Stimulated activated CD8-positive, alpha-beta memory T cell treated with anti-CD3 and anti-CD28 coated beads, Interleukin-4, amount 100 ng/mL, for 4 hours (primary cell): ENCODE measurements at places on chromosomes 2 and 18.

- DNase-seq = no peak
Measured at GRCh38 chr18:2918761-2919550, 72.2 kb downstream of the EMILIN2 start.

DNA sequence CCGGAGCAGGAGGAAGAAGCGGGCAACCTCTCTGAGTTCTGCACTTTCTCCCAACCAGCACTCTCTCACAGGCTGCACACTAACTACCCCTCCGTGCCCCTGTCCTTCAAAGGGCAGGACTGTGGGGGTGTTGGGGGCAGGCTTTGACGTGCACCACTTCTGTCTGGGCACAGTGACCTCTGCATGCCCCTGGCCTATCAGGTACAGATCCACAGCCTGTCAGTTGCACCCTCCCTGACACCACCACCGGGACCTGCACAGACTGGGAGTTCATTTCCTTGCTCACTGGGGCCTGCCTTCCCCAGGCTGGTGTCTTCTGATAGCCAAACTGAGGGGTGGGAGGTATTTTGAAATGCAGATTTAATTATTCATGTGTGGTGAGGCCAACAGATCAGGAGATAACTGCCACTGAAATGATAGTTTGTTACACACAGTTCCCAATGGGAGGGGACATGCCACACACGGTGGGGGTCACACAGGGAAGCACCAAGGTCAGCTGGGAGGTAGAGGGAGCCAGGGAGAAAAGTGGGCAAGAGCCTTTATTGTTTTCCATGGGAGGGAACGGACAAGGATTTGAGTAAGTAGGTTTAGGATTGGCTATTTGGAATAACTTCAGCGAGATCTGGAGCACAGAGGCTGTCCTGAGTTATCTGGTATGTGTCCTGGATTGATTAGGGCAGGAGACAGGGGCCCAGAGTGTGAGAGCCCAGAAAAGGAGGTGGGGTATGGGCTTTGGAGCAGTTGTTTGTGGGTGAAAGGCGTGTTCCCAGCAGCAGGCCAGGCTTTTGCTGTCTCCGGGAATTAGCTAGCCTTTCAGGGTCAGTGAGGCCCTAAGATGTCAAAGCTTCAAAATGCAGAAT, 251.6 kb downstream of the AFF3 start:
- DNase-seq = no peak

- DNase-seq = no peak
Measured at GRCh38 chr2:64362562-64363026, 91.4 kb upstream of the LGALSL start.

DNA sequence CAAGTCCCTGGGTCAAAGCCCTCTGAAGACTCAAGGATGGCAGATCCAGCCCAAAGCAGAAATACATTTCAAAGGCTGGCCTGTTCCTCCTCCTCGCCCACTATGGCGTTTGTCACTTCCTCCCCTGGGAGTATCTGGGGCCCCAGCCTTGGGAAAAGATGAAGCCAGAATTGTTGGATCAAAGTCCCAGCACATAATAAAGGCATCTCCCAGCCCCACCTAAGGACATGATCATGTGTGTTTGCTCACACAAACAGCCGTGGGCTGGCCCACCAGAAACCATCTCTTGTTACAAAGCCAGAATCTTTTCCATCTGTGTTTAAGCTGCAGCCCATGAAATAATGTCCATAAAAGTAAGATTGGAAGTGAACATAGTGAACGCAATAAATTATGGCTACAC, 50.1 kb upstream of the HAAO start:
- no peak for DNase-seq

GRCh38 chr2:15061268-15061667, 428.8 kb downstream of the LRATD1 start:
- DNase-seq = no peak

DNA sequence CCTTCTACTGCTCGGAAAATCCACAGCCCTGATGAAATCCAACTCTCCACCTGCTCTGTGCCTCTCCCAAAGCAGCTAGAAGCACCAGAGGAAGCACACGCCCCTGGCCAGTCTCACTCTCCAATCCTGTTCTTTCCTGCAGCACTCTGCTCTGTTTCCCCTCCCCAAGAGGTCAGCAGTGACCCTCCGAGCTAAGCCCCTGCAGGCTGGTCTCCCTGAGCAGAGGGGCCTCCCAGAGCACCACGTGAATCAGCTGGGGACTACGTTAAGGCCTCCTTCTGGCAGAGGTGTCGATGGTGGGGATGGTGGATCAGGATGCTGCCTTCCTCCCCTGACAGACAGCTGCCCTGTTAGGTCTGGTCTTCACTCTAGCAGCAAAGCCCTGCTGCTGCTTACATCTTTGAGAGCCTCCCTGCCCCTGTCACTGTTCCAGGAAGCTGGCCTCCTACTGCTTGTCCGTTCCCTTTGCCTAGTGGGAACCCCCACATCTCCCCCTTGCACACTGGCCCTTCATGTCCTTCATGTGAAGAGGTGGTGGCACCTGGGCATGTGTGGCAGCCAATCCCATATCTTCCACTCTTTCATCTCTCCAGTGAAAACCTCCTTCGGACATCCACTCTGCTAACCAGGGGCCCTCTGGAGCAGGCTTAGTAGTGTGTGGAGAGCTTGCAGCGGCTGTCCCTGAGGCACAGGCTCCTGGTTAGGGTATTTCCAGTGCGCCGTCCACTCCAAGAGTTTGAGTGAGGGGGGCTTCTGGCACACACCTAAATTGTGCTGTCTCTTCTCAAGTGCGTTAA, 307.5 kb upstream of the HS6ST1 start:
- no peak for DNase-seq

- DNase-seq = no peak
Measured at GRCh38 chr2:156320486-156321098, 11.9 kb downstream of the NR4A2 start.

- no peak for DNase-seq
Measured at GRCh38 chr18:8835521-8835953, 130.2 kb downstream of the MTCL1 start.

DNA sequence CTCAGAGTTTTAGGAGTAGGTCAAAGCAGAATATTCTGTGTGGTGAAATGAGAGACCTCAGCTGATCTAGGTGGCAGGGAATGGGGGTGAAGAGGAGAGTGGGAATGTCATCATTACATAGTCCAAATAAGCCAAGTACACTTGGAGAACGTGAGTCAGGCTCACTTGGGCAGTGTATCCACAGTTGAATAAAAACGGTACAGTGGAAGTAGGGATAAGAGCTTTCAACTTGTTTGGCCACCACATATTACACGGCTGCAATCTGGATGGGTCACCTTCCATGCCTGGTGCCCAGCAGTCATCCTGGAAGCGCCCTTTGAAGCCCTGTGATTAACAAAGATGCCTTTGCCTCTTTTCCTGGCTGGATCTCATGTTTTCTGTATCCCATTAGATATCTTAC, 28.6 kb downstream of the MIB1 start:
- no peak for DNase-seq

GRCh38 chr2:102350137-102350793, 5.3 kb upstream of the IL18R1 start:
- DNase-seq = no peak

GRCh38 chr2:117714110-117714509, 100.4 kb upstream of the DDX18 start:
- no peak for DNase-seq

DNA sequence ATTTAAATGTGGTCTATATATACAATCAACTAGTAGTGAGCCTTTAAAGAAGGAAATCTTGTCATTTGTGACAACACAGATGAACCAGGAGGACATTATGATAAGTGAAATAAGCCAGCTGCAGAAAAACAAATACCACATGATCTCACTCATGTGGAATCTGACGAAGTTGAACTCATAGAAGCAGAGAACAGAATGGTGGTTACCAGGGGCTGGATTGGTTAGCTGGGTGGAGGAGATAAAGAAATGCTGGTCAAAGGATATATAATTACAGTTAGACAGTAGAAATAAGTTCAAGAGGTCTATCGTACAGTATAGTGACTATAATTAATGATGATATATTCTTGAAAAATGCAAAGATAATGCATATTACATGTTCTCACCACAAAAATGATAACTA, 267.9 kb downstream of the FBXO15 start:
- no peak for DNase-seq

DNA sequence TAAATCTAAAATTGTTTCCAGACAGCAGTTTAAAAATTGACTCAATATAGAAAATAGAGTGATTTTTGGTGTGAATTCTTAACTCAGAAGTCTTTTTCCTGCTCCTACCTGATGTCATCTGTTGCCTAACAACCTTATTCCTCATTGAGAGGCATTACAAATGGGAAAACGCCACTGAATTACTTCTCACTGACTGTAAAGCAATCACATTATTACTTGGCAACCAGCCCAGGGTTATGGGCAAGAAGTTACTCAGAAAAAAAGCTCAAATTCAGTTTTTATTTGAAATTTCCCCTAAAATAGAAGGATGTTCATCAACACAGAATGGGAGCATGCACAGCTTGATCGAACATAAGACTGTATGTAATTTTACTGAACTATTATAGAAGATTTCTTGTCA, 201.8 kb upstream of the GULP1 start:
- DNase-seq = no peak

DNA sequence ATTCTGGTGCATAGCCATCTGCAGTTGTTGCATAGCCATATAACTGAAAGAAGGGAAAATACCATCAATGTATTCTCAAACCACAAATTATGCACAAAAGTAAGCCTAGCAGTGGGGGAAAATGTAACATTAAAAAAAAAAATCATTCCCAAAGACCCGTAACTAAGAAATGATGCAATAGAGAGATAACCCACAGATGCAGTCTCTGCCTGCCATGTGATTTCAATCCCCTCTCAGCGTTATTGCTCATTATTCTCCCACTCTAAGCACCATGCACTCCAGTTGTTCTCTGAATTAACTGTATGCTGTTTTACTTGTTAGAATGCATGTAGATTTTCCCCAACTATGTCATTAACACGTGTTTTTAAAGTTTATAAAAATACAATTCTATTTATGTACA, 14.1 kb downstream of the DSC1 start:
- DNase-seq = no peak

DNA sequence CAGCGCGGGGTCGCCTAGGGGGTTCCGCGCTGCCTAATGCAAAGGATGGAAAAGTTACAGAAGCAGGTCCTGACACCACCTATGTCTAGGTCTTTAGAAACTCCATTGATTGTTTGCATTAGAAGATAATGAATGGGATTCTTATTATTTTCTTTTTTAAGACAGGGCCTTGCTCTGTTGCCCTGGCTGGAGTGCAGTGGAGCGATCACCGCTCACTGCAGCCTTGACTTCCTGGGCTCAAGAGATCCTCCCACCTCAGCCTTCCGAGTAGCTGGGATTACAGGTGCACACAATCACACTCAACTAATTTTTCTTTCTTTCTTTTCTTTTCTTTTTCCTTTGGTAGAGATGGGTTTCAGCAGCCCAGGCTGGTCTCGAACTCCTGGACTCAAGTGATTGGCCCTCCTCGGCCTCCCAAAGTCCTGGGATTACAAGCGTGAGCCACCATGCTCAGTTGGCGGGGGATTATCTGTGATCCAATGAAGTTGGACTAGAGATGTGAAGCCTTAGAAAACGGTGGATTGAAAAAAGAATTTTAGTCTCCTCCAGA, 761 bp upstream of the IDH1 start:
- no peak for DNase-seq

DNA sequence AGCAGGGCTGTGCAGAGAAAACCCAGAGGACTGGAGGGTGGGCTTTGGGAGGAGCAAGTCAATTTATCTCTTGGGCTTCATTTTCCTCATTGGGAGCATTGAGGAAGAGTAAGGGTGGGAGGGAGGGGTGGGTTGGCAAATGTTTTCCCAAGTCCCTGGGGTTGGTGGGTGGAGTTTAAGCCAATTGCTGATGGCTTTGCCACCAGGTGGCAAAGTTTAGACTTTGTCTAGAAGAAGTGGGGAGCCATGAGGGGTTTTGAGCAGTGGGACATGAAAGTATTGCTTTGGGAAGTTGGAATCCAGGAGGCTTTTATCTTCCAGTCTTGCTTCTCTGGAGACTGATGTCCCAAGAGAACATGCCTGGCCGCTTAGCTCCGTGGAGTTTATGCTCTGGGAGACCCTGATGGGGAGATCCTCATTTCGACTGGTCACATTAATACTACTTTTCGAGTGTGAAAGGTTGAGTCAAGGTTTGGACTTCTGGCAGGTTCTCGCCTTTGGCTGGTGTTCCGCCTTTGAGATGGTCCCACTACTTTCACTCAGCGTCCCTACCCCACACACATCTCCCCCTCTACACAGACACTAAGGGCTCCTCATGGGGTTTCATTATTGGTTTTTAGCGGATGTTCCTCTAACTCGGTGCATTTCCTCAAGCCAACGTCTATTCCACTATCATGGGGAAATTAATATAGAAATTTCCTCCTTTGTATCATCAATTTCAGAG, 126.7 kb downstream of the PRKCE start:
- no peak for DNase-seq

- DNase-seq = no peak
Measured at GRCh38 chr18:80046011-80046410, 11.8 kb downstream of the RBFA start.

- DNase-seq = no peak
Measured at GRCh38 chr2:234797566-234798250, 154.1 kb upstream of the SH3BP4 start.

DNA sequence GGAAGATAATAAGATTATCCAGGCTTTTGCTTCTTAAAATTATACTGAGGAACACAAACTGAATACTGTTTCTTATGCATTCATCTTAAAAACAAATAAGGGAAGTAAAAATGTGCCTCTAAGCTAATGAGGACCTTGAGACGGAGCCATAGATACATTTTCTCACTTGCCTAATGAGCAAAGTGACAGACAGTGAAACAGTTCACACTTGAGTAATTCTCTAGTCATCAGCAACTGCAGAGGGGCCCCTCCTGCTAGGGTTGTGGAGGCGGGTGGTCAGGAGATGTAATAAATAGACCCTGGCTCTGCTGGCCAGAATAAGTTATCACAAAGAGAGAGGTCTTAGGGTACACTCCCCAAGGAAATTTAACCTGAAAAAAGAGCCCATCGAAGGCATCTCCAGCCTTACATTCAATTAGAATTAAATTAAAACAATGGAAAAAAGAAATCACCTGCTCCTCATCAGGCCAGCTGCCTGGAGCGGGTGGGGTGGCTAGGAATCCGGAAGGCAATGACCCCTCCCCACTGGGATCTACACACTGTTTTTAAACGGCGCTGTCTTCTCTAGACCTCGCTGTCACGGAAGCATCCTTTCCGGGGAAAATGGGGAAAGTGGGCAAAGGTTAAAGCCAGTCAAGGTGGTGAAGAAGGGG, 32.6 kb upstream of the INSIG2 start:
- DNase-seq = no peak

GRCh38 chr2:195514365-195514764, 142.7 kb upstream of the SLC39A10 start:
- no peak for DNase-seq

- DNase-seq = no peak
Measured at GRCh38 chr2:106701203-106702022, 184.6 kb downstream of the ST6GAL2 start.

DNA sequence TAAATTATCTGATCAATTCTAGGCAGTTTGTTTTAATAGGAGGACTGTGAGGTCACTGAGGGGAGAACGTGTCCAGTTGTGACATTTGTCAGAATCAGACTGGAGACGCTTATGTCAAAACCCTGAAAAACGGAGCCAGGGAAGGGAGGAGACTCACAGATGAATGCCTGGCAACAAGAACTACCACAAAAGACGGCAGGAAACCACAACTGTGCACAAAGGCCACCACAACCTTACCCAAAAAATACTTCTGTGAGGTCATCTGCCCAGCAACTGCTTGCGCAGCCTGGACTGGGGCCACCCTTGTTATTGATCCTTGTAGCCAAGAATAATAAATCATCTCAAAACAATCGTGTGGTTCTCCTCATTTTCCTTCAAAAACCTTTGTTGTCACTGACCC, 173.0 kb upstream of the ALKAL2 start:
- DNase-seq = no peak
